SW 1271 (cell line): ENCODE measurements at places on chromosomes 6 and 20.
A peak's percentile ranks its signal among the peaks of the same experiment; 100 is the strongest.

GRCh38 chr6:66429210-66429609 is 722.2 kb upstream of the EYS start:
- DNase-seq: no peak

- no peak for DNase-seq
These were observed 2.3 kb upstream of the EPB41L1 start for GRCh38 chr20:36152261-36152660.

DNA sequence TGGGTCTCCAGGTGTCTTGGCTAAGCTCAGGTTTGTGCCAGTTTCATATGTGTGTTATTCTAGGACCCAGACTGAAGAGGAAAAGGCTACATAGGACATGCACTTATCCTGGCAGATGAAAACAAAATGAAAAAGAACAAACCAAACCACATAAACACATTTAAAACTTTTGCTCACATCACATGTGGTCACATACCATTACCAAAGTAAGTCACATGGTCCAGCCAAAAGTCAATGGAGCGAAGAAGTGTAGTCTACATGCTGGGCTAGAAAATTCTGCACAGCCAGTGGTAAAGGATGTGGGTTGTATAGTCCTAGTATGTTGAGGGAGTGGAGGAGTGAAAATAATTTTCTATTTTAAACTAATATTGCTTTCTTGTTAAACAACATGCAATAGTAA is 437.5 kb downstream of the BTBD3 start:
- no peak for DNase-seq

DNA sequence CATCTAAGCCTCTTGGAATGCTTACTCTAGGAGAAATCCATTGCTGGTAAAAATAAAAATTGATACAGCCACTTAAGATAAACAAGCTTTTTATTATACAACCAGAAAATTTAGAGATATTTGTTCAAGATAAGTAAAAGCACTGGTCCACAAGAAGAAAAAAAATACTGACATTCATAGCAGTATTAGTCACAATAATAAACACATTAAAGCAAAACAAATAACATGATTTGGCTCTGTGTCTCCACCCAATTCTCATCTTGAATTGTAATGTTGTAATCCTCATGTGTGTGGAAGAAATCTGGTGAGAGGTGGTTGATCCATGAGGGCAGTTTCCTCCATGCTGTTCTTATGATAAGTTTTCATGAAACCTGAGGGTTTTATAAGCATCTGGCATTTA is 1093.5 kb upstream of the ADGRB3 start:
- DNase-seq: no peak

DNA sequence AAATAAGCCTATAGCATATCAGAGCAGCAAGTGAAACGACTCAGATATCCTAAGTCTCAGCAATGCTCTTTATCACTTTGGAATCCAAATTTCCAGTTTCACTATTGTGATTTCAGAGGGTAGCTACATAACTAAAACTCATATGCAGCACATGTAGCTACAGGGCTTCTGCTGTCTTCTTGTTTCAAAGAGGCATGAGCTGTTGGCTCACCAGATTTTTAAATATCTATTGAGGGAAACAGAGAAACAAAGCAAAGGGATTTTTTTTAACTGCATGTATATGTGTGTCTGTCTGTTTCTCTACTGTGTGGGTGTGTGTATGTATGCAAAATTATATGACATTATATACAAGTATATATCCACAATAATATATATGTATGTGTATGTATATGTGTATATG is 258.4 kb downstream of the HDGFL1 start:
- DNase-seq: no peak

GRCh38 chr6:97305414-97306066 is 22.5 kb upstream of the MMS22L start:
- DNase-seq: no peak

DNA sequence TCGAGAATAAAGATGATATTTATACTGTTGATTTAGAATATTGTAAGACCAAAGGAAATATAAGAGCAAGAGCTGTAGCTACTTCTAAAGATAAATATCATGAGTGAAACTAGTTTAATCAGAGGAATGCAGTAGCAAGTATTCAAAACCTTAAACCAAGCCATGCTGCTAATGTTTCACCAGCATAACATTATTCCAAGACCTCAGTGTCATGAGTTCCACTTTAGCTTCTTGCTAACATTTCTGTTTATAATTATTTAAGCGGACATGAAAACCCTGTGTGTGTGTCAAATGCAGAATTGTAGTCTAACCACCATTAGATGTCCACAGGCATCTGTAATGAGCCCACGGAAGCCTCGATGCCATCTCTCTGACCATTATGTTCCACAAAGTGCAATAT is 752.6 kb upstream of the MARCKS start:
- no peak for DNase-seq

DNA sequence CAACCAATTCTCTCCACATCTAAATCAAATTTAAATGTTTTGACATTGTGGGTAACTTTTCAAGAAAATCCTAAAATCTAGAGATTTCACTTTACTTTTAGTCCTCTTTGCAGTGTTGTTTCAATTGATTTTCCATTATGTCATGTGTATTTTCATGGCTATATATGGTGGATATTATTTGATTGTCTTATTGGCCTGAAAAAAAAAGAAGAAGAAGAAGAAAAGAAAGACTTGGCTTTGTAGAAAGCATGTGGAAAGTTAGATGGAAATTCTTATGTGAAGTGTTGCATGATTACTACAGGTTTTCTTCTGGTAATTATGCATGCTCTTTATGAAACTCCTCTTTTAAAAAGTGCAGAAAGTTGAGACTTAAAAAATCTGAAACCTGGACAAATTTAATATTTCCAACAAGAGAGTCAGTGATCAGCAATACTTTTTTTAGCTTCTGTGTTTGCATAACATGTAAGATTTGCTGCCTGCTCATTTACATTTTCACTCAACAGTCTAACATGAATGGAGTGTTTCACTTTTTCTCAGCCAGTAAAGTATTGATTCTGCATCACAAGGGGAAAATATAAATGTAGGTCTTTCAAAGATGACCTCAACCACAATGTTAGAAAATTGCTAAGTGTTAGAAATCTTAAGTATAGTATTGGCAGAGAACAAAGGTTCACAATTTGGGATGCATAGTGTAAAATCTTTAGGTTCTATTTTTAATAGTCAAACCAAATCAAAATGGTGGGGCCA is 438.7 kb downstream of the BCKDHB start:
- no peak for DNase-seq

DNA sequence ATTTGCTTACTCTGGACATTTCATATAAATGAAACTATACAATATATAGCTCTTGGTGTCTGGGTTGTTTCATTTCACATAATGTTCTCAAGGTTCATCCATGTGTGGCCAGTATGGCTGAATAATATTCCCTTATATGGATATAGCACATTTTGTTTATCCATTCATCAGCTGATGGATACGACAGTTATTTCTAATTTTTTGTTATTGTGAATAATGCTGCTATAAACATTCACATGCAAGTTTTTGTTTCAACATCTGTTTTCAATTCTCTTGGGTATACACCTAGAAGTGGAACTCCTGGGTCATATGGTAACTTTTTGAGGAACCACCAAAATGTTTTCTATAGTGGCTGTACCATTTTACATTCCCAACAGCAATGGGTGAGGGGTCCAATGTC is 101.1 kb downstream of the CDK19 start:
- DNase-seq: no peak

- no peak for DNase-seq
These were observed 46.2 kb upstream of the CEP85L start for GRCh38 chr6:118697554-118697953.

DNA sequence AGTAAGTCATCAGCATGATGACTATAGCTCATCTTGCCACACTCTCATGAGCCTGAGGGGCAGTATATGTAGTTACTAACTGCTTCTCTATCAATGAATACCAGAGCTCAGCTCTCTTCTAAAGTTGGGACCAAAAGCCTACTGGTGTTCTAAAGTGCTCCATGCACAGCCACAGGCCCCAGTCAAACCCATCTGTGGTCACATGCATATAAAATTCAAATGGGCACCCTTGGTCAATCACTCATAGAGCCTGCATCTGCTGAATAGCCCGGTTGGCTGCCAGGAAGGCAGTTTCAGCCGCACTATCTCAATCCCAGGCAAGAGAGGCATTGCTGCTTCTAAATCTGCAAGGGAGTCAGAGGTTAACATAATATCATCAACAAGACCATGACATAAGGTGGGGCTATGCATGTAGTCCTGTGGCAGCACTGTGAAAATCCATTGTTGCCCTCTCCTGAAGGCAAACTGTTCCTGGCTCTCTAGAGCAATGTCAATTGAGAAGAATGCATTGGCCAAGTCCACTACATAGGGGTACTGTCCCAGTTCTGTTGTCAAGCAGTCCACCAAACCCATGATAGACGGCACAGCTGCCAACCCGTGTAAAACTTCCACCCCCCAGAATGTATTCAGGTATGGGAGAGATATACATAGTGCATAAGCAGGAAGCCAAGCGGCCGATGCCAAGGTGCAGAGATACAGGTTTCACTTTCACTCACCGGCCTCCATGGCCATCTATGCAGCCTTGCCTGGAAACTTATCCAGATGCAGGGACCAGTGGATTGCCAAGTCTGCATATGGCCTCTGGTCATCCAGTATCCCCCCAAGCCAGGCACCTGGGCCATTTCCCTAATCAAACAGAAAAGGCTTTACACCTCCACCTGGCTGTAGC is 76.2 kb downstream of the ALDH8A1 start:
- no peak for DNase-seq

DNA sequence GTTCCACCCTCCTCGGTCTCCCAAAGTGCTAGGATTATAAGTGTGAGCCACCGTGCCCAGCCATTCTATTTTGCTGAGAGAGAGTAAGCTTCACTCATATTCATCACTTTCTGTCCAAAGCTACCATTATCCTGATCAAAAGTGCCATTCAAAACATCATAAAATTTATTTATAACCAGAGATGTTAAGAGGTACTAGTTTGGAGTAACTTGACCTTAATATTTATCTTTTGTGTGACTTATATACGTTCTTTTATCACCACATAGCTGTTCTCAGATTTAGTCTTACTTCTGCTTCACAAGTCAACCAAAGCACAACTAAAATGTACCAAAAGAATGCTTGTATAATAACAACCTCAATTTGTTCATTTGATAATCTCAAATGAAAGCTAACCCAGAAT is 18.1 kb downstream of the AKIRIN2 start:
- no peak for DNase-seq

GRCh38 chr20:33160681-33161080 is 7.3 kb upstream of the BPIFA2 start:
- DNase-seq: no peak

DNA sequence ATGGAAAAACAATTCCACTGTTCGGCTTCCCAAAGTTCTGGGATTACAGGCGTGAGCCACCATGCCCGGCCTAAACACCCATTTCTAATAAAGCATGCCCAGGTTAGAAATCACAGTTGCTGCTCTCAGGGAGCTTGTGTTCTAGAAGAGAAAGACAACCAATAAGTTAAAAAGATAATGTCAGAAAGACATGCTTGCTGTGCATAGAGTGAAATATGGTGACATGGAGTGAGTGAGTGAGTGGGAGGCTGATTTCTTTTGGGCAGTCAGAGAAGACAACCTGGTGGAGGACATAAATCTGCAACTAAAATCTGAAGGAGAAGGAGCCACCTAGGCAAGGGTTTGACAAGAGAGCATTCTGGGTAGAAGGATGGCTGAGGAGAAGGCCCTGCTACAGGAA is 222.6 kb downstream of the ARID1B start:
- DNase-seq: no peak

DNA sequence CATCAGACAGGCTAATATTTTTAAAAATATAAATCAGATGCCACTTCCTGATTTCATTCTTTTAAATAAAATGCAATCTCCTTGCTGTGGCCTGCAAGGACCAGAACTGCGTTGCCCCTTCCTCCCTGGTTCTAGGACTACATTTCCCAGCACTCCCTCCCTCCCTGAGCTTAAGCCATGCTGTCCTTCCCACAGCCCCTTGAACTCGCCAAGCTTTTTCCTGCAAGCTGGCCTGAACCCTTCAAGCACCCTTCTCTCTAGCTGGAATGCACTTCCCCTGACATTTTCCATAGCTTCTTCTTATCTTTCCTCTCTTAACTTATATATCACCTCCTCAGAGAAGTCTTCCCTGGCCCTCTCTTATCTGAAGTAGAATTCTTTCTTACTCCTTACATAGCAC is 6.1 kb upstream of the DOK5 start:
- DNase-seq: no peak

DNA sequence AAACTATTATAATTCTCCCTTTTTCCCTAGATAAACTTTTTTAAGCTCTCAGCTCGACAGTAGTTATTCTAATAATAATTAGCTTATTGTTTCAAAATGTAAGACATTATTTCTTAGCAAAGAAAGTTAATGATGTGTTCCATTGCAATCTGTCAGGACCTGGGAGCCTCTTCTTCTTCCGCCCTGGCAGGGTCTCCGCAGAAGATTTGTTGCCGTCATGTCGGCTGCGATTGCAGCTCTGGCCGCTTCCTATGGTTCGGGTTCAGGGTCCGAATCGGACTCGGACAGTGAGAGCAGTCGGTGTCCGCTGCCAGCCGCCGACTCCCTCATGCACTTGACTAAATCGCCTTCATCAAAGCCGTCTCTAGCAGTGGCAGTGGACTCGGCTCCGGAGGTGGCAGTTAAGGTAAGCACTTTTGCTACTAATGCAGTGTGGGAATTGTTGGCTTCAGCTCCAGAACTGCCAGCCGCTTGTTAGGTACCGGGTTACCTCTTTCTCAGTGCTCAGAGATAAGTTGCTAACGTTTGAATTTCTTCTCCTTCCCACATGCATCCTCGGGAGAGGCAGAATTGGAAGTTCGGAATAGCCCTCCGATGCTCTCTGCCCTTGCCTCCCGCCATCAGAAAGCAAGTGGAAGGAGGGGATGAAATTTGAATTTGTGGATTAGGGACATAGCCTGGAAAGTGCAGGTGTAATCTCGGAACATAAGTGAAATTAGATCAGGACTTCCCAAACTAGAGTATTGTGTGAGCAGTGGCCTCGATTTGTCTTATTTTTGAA is at the start of gene CDC40:
CDC40 (plus strand) TSS at position 200 of the 781 bp plus-strand sequence; CDS start at position 218, 18 bp downstream.
- peak; percentile 53 for DNase-seq

DNA sequence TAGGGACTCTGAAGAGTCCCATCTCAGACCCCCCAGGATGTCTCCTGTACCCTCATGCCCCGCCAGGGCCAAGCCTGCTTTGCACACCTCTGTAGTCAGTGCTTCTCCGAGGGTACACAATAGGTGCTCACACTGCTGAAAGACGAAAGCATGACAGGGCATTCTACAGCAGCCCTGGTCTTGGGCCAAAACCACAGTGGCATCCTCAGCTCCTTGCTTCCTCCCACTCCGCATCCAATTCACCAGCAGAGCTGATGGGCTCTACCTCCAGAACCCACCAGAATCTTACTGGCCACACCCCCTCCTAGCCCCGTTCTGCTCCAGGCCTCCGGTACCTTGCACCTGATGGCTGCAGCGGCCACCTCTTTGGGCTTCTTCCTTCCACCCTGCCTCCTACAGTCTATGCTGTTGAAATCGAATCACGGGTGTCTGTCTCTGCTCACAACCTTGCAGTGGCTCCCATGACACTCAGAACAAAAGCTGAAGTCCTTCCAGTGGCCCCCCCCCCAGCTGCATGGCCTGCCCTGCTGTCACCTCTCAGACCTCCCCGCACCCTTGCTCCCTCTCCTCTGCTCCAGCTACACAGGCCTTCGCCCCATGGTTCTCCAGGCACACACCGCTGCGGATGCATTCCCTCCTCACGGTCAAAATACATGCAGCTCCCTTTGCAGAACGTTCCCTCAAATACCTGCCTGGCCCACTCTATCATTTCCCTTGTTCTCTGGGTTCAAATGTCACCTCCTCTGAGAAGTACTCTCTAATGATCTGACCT is 1.2 kb downstream of the ANGPT4 start:
- DNase-seq: no peak
